ENCODE measurements at places on chromosomes 6 and 20. TPM values are rescaled to one million over a fixed set of nuclear protein-coding genes. Genes with fewer than 3 reads are reported as not detected.

The EYS gene
- not detected for total RNA-seq

The GHRH gene
- not detected for total RNA-seq

- H3K36me3 ChIP-seq = no peaks in the 10 kb centered on the region
- DNase-seq = no peak
- H3K4me3 ChIP-seq = peak overlapping the region; percentile 50
These were observed 1.9 kb upstream of the PTK6 start for GRCh38 chr20:63539092-63539430.

GRCh38 chr6:13396241-13396792, 68.0 kb upstream of the TBC1D7 start:
- H3K27me3 ChIP-seq = no peaks in the 10 kb centered on the region
- H3K36me3 ChIP-seq = no peaks in the 10 kb centered on the region
- DNase-seq = no peak
- no peak overlapping the region for H3K27ac ChIP-seq
- no peak overlapping the region for H3K4me3 ChIP-seq

GRCh38 chr6:111769365-111770152, 103.7 kb downstream of the FYN start:
- no peak overlapping the region for H3K4me3 ChIP-seq
- H3K4me1 ChIP-seq = peaks cover 73% of the 10 kb centered on the region
- no peak for DNase-seq
- H3K27ac ChIP-seq = peak overlapping the region; percentile 100

- peaks cover 11% of the 10 kb centered on the region for H3K36me3 ChIP-seq
- no peak for DNase-seq
- no peaks in the 10 kb centered on the region for H3K27me3 ChIP-seq
- no peak overlapping the region for H3K27ac ChIP-seq
- no peaks in the 10 kb centered on the region for H3K4me1 ChIP-seq
These were observed 310.0 kb downstream of the ESR1 start for GRCh38 chr6:152117156-152118133.

DNA sequence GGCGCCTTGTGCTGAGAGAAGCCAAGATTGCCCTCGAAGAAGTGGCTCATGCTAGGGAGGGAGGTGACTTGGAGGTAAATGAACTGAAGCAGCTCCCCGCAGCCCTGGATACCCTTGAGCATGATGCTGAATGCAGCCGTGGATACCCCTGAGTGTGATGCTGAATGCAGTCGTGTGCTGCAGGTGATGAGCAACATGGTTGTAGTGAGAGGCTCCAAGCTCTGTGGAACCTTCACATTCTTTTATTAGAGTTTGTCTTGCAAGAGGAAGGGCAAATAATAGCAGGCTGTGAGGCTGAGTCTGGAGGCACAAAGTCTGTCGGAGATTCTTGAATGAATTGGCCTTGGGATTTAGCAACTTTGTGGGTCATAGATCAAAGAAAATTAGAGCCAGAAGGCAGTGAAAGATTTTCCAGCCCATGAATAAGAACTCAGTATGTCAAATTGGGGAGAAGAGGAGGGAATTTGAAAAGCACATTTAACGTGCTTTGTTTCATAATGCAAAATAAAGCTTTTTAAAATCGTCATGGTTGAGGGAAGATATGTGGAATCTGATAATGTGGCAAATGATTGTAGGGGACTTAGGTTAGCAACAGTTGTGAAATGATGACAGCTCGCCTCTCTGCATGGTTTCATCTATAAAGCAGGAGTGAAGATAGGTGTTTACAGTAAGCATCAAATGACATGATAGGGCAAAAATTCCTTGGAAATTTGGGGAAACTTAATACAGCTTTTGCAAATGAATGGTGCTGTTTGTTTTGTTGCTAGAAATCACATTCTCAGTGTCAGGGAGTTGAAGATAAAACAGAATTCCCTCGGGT, 120.1 kb upstream of the TIAM2 start:
- peaks cover 2% of the 10 kb centered on the region for H3K36me3 ChIP-seq
- H3K4me1 ChIP-seq = peaks cover 12% of the 10 kb centered on the region
- no peak for DNase-seq
- H3K27ac ChIP-seq = peak overlapping the region; percentile 27

GRCh38 chr6:26205161-26205624, 118.0 kb downstream of the HFE start:
- H3K36me3 ChIP-seq = no peaks in the 10 kb centered on the region
- H3K4me3 ChIP-seq = no peak overlapping the region
- H3K4me1 ChIP-seq = peaks cover 18% of the 10 kb centered on the region
- H3K27ac ChIP-seq = no peak overlapping the region
- no peaks in the 10 kb centered on the region for H3K27me3 ChIP-seq

DNA sequence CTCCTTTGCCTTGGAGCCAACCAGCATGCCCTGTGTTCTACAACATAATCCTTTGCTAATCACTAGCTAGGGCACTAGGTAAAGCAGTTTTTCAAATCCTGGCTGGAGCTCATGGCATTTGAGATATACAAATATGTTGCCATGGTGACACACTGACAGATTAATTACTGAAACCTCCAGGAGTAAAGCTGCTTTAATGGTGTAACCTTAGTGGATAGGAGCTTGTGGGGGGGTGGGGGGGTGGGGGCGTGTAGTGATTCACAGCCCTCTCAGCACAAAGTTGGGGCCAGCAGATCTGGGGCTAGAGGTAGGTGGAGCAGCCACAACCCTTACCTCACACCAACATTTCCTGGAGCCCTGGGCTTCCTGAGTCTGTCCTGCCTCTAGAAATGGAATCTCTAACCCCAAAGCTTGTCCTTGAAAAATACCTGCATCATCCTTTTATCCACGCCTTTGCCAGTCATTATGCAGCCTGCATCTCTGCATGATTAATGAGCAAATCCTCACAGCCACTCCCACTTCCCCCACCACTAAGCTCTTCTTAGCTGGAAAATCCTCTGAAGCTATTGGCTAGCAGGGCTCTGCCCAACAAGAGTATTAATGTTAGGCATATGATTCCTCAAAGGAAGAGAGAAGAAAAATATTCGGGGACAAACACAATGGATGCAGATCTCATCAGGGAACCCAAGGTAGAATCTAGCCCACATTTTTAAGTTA, 84.5 kb upstream of the PRND start:
- H3K4me3 ChIP-seq = no peak overlapping the region
- no peaks in the 10 kb centered on the region for H3K36me3 ChIP-seq
- no peak overlapping the region for H3K27ac ChIP-seq
- H3K4me1 ChIP-seq = peaks cover 6% of the 10 kb centered on the region
- H3K27me3 ChIP-seq = peaks cover 8% of the 10 kb centered on the region

The EFCAB8 gene
- total RNA-seq = 1.8 TPM

The LTB gene
- total RNA-seq = 791 TPM

The ADGRF5 gene
- total RNA-seq = not detected

DNA sequence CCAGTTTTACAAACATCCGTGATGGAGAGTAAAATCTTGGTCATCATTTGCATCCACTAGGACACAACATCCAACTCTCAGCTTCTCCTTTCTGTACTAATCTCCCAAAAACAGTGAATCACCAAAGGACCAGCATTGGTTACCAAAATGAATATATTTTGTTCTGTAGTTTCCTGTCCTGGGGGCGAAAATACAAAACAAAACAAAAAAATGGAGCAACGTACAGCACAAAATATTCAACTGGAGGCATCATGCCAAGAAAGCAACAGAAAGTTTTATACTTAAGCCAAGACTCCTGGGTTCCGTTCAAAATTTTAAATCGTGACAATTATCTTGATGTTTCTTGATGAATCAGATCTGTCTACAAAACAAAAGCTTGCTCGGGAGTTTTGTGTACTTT, 126.6 kb upstream of the CCDC28A start:
- H3K27me3 ChIP-seq = peaks cover 5% of the 10 kb centered on the region
- H3K4me1 ChIP-seq = no peaks in the 10 kb centered on the region
- H3K27ac ChIP-seq = no peak overlapping the region
- no peak overlapping the region for H3K4me3 ChIP-seq
- no peak for DNase-seq

GRCh38 chr6:142030115-142030619, 102.6 kb upstream of the GJE1 start:
- H3K27ac ChIP-seq = no peak overlapping the region
- H3K4me3 ChIP-seq = no peak overlapping the region
- no peaks in the 10 kb centered on the region for H3K4me1 ChIP-seq
- H3K27me3 ChIP-seq = no peaks in the 10 kb centered on the region

DNA sequence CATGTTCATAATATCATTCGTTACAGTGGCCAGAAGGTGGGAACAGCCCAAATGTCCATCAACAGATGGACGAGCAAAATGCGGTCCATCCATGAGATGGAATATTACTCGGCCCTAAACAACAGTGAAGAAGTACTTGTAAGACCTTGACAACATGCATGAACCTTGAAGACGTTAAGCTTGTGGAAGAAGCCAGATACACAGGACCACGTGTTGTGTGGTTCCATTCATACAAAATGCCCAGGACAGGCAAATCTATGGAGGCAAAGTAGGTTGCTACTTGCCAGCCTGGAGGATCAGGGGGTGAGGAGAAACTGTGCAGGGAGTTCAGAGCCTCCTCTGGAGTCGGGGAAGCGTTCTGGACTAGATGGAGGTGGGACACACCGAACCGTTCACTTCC, 207.1 kb downstream of the ERMARD start:
- peaks cover 32% of the 10 kb centered on the region for H3K27me3 ChIP-seq
- peaks cover 3% of the 10 kb centered on the region for H3K36me3 ChIP-seq
- no peak for DNase-seq
- no peak overlapping the region for H3K4me3 ChIP-seq
- peaks cover 2% of the 10 kb centered on the region for H3K4me1 ChIP-seq
- no peak overlapping the region for H3K27ac ChIP-seq

- H3K4me3 ChIP-seq = no peak overlapping the region
- no peak overlapping the region for H3K27ac ChIP-seq
- H3K4me1 ChIP-seq = no peaks in the 10 kb centered on the region
- no peak for DNase-seq
- no peaks in the 10 kb centered on the region for H3K36me3 ChIP-seq
These were observed 67.5 kb upstream of the TFB1M start for GRCh38 chr6:155381673-155382337.

The ME1 gene
- total RNA-seq = not detected
